ENCODE measurements at places on chromosomes 2 and 18.

DNA sequence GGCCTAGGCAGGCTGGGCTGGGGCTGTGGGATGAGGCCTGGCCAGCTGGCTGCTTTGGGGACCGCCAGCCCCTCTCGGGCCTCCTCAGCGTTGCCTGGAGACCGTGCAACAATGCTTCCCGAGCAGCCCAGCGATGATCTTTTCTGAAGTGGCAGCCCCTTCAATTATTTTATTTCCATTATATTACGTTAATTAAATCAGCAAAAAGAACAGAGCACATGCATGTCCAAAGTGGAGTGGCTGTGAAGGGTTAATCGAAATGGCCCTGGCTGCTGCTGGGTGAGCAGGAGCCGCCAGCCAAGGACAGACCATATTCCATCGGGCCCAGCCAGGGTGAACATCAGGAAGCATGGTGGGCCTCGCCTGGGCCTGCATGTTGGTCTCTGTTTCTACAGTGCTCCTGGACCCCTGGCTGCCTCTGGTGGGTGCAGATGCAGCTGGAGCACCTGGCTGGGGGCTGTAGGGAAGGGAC lies 245.5 kb downstream of the MYCN start:
- no peak for DNase-seq

DNA sequence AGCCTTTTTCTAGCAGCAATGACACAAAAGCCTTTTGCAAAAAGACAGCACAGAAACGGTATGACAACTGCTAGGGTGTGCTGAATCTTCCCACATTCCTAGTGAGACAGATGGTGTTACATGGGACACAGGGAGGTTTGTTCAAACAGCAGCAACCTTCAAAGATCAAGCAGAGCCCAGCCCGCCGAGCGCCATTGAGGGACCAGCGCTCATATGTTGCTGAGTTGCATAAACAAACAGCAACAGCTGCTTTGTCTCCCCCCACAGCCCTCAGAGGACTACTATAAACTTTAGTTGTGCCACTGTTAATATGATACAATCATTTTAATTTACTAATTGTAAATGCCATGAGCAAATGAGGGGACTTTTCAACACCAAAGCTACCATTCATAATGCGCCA lies 117.7 kb downstream of the ZEB2 start:
- no peak for DNase-seq

GRCh38 chr2:98382086-98382485 lies 35.8 kb downstream of the CNGA3 start:
- no peak for DNase-seq

GRCh38 chr2:70454936-70455544 lies 98.6 kb downstream of the TGFA start:
- DNase-seq = no peak

GRCh38 chr2:127081826-127082633 lies 24.9 kb downstream of the BIN1 start:
- peak; percentile 42 for DNase-seq

- no peak for DNase-seq
Measured at GRCh38 chr18:62651276-62652056, 63.9 kb upstream of the PHLPP1 start.

DNA sequence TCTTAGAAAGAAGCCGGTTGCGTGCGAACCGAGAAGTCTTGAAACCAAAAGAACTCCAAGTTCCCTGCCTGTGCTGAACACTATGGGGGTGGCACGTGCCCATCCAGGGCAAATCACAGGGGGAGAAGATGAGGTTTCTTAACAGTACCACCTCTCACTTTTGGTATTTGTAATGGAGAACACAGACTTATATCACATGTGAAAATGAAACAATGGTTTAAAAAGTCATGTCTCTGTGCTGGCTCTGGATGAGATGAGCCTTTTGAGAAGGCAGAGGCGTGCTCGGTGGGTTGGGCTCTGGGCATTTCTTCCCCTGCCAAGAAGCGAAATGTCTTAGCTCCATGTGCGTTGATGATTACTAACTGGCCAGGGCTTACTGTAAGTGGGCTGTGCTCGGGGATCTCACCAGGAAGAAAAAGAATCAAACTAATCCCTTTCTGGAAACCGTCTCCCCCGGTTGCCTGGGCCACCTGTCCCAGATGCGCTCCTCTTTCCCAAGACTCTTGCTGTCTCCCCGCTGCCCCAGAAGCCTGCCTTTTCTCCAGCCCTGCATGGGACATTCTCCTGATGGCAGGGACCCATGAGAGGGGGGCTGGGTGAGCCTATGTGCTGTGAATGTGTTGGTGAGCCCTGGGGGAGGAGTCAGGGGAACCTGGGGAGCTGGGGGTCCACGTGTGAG lies 252.9 kb downstream of the PRKCE start:
- DNase-seq = no peak

GRCh38 chr2:183604065-183604464 lies 479.8 kb downstream of the NUP35 start:
- no peak for DNase-seq

GRCh38 chr2:128726911-128727310 lies 408.2 kb upstream of the HS6ST1 start:
- DNase-seq = no peak

- DNase-seq = no peak
Measured at GRCh38 chr2:11996618-11997017, 250.2 kb downstream of the LPIN1 start.

DNA sequence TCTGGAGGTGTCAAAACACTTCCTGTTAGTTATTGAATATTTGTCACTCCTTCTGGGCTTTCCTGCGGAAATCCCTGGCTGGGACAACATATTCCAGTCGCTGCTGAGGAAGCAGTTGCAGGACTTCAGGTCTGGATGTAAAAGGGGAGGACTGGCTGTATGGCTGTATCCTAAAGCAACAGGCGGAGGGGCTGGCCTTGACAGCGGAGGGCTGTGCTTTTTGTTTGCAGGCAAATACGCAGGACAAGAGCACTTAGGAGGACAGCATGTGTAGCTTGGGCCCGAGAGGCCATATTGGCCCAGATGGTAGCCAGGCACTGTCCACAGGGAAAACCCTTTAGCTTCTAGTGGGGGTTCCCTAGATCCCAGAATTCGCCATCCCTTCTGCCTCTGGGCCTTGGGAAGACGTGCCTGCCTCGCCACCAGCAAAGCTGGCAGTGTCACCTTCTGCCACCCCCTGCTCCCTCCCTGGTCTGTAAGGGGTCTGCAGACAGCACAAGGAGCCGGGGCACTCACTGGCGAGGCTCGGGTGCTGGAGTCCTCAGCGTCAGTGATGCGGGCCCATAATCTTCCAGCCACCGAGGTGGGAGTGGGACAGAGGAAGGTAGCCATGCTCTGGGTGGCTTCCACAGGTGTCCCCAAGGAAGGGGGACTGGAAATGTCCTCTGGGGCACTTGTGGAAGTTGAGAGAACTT lies 6.7 kb downstream of the NPPC start:
- DNase-seq = no peak

GRCh38 chr2:236955521-236956030 lies 130.1 kb upstream of the COPS8 start:
- no peak for DNase-seq

GRCh38 chr2:231795525-231796327 lies 9.5 kb downstream of the COPS7B start:
- no peak for DNase-seq

DNA sequence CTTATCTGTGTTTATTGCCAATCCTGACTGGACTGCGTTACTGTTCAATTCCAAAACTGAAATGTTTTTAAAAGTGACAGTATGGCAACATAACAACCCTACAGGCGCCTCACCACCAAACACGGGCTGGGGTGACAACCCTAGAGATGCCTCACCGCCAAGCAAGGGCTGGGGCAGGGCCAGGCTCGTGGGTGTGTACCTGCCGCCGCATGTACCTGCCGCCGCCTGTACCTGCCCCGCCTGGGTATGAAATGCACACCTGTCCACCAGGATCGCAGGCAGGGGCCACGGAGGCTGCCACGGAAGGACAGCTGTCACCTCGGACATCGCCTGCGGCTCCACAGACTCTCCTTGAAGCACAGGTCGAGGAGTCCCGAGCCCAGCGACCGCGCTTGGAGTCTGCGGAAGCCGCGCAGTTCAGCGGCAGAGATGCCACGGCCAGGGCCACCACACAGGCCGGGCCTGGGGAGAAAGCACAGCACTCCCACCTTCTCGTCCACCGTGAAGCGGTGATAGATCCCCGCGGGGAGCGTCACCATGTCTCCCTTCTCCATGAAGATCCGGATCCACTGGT lies 18.9 kb downstream of the ADI1 start:
- DNase-seq = no peak

GRCh38 chr2:36881816-36882215 lies 84.5 kb downstream of the STRN start:
- no peak for DNase-seq

- DNase-seq = no peak
Measured at GRCh38 chr2:424306-425171, 136.6 kb upstream of the ALKAL2 start.

GRCh38 chr2:129729011-129729410 lies 250.5 kb upstream of the RAB6C start:
- no peak for DNase-seq

DNA sequence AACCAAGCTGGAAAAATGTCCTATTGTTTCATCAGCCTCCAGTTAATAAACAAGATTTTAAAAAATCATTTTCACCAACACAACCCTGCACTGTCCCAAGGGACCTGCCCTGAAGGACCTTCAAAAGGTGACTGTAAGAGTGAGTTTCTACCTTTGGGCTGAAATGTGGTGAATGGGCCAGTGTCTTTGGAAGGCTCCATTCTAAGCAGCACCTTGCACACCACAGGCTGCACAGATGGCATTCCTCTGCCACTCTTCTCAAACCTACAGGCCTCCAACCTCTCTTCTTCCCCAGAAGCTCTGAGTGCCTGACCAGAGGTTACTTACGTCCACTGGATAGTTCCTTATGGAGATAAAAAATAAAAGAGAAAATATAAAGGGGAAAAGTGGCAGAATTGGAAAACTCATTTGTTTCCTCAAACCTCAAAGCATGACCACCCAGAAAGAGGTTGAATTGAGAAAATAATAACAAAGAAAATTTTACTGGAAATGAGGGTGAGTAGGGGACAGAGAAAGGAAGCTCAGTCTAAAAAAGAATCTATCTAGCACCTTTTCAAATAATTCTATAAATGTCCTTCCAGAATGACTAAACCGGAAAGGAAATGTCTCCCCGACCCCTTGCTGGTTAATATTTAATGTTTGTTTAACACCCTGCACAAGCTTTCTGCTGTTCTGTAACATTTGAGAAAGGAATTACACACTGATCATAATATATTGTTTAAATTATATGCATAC lies 175.7 kb downstream of the METTL4 start:
- DNase-seq = no peak

- no peak for DNase-seq
Measured at GRCh38 chr2:105257981-105258380, 16.4 kb downstream of the GPR45 start.

DNA sequence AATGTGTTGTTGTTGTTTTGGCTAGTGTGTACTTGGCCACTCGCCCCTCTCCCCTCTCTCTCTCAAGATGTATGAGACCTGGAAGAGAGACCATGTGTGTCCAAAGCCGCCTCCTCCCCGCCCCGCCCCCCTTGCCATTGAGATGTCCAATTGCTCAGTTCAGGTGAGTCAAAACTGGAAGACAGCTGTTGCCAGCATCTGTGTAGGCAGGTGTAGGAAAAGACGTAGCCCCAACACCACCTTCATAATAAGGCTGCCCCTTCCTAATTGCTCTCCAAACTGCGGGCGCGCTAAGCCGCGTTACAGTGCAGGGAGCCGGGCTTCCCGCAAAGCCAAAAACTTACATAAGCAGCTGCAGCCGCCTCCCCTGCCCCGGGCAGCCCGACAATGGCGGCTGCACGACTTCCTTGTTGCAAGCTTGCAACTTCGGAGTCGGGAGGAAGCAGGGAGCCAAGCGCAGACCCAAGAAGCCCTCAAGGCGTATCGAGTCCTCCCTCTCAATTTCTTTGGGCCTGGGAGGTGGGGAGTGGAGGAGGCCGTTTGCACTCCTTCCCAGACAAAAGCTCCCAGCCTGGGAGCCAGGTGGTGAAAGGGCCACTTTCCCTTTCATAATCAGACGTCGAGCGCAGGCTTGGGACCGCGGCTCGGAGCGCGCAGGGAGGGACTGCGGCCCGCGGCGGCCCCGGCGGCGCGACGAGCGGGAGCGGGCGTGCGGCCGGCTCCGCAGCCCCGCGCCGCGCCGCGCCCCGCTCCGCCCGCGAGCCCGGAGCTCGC lies 882 bp downstream of the ZBTB14 start:
- peak; percentile 17 for DNase-seq

- DNase-seq = no peak
Measured at GRCh38 chr2:124805060-124805459, 780.0 kb downstream of the CNTNAP5 start.

DNA sequence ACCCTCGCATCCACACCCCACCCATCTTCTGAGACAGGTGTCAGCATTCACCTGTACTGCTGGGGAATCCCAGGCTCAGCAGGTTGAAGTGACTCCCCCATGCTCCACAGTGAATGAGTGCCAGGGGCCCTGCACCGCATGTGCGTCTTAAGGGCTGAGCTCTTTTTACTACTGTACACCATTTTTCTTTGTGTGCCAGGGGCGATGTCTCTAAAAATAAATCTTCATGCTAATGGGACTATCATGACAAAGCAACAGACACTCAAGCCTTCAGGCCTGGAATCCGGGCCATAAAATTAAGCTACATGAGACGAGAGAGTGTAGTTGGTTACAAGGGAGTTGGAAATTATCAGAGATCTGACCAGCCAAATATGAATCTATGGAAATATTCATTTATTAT lies 294.8 kb downstream of the LPIN1 start:
- no peak for DNase-seq

GRCh38 chr2:147689220-147689909 lies 155.5 kb upstream of the ACVR2A start:
- no peak for DNase-seq

- DNase-seq = no peak
Measured at GRCh38 chr2:203240491-203240890, 1.7 kb downstream of the CYP20A1 start.

GRCh38 chr18:47345291-47345690 lies 93.8 kb upstream of the SKOR2 start:
- DNase-seq = no peak

DNA sequence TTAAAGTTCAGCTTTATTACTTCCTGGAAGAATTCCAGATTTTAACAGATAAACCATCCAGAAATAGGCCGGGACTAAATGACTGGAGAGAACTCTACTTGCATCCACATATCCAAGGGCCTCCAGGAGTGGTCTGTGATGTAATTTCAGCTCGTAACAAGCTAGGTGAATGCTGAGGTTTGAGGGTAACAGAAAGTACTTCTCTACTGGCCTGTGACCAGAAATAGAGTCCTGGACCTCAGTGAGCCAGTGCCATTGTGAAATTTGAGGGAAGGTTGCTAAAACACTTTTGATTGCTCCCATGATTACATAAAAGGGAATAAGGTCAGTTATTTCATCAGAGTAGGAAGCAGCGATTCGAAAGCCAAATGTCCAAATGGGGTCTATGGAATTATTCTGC lies 158.1 kb downstream of the DOCK10 start:
- DNase-seq = no peak

Measured in stimulated activated CD8-positive, alpha-beta memory T cell treated with anti-CD3 and anti-CD28 coated beads, Interleukin-4, amount 100 ng/mL, for 1 hour (primary cell).